Renal cortical epithelial cell (primary cell): ENCODE measurements at places on chromosomes 12 and 14.

DNA sequence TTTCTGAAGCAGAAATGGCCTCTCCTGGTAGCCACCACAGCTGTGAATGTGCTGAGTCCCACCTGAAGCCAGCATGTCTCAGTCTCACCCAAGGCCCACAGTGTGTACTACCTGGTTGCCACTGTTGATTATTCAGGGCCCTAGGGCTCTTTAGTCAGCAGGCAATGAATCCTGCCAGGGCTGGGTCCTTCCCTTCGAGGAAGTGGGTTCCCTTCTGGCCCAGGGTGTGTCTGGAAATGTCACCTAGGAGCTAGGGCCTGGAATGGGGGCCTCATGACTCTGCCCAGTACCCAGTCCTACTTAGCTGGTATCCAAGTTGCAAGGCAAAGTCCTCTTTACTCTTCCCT is 207.4 kb downstream of the SYNE2 start:
- peak; percentile 43 for DNase-seq

- no peak for DNase-seq
These were observed 379.1 kb downstream of the TMEM121 start for GRCh38 chr14:105905456-105905855.

GRCh38 chr12:121849665-121850064 is 9.0 kb downstream of the HPD start:
- no peak for DNase-seq

- no peak for DNase-seq
These were observed 1.1 kb downstream of the ALX1 start for GRCh38 chr12:85280984-85281630.

GRCh38 chr12:4864575-4864974 is 45.1 kb upstream of the KCNA1 start:
- DNase-seq, result no peak

GRCh38 chr12:58026897-58027891 is 85.8 kb downstream of the ATP23 start:
- DNase-seq, result peak; percentile 93

DNA sequence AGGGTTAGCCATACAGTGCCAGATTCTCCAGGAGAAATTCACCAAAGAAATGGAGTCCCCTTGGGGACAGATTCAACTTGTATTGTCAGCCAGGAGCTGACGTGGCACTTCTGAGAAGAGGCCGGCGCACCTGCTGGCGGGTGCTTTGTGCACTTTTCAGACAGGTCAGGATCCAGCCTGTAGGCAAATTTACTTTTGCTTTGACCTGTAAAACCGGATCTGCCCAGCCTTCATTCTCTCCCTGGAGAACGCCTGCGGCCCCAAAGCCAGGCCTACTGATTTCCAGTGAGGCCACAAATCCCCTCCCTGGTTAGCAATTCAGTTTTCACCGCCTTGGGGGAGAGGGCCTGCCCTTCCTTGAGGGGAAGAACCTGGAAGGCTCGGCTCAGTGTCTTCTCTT is 17.4 kb downstream of the P2RX4 start:
- peak; percentile 40 for DNase-seq

DNA sequence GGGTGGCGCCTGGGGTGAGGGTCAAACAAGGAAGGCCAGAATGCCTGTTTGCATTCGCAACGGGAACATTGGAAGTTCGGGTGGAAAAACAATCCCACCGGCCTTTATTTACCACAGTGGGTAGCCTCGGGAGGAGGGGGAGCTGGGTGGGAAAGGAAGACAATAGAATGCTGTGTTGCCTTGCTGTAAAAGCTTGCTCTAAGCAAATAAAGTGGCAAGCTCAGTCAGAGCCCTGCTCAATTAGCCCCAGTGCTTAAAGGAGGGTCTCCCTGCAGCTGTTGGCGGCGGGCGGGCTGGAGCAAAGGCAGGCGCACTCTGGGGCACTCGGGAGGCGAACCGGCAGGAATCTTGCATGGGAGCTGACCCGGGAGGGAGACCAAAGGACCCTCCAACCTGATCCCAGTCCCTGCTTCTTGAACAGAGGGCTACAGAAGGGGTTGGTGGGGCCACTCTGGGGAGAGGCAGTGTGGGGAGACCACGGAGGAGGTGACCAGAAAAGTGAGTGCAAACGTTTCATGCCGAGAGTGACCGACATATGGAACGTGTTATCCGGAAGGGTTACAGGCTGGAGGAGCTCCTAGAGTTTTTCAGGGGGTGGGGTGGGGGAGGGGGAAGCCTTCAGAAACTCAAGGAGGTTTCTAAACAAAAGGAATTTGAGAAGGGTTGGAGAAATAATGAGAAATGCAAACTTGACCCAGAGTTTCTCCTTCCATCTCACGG is 48.5 kb downstream of the NTF3 start:
- DNase-seq, result no peak

DNA sequence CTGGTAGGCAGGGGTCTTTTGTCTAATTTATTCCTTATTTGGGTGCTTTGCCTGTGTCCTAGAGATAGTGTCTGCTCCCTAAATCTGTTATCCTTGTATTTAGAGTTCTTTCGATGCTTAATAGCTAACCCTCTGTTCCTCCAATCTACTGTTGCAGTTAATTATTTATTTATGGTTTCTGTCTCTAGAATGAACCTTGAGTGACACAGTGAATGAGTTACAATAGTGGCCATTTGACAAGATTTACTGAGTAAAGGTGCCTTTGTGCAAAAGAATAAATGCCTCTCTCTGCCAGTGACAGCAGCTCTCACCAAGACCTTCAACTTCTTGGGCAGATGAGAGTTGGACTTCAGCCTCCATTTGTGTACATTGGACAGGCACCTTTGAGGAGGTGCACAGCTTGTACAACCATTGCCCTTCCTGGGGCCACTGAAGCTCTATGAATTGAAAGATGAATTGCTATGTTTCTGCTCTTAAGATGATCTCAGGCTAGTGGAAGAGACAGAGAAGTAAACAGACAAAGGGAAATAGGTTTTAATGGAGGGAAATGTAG is 165.9 kb downstream of the DERA start:
- DNase-seq, result peak; percentile 10

DNA sequence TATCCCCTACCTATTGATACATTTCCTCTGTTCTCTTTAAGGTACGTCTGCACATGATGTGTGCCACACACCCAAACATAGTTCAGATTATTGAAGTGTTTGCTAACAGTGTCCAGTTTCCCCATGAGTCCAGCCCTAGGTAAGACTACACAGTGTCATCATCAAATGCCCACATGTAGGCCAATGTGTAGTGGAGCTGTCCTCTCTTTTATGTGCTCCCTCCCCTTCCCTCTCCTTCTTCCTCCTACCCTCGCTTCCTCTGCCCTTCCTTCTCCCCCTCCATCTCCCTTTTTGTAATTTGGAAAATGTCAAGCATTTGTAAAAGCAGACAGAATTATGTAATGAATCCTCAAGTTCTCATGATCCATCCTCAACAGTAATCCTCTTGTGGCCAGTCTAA is 25.5 kb downstream of the MAPKAPK5 start:
- no peak for DNase-seq

DNA sequence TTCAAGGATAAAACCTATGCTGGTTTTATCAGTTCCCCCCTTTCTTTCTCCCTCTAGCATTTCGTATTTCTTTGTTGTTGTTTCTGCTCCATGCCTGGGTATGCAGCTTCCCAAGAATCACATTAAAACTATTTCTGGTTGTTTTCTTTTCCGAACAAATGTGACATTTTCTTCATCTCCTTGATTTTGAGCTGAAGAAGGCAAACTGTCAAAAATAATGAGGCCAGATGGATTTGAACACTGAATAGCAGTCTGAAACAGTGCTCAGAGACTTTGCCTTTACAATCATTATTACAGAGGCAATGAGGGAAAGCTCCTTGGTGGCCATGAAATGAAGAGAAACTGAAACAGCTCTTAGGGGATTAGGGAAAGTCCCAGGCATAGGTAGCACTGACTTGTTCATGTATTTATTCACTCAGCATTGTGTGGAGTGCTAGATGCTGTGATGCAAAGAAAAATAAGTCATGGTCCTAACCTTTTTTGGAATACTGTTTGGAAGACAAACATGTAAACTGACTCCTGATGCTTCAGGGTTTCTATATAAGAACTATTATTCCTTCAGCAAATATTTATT is 319.5 kb downstream of the FUT8 start:
- peak; percentile 1 for DNase-seq

- peak; percentile 66 for DNase-seq
These were observed 8.7 kb upstream of the PLEKHA5 start for GRCh38 chr12:19120795-19121194.

- no peak for DNase-seq
These were observed 209.5 kb downstream of the ANO6 start for GRCh38 chr12:45425426-45425825.

DNA sequence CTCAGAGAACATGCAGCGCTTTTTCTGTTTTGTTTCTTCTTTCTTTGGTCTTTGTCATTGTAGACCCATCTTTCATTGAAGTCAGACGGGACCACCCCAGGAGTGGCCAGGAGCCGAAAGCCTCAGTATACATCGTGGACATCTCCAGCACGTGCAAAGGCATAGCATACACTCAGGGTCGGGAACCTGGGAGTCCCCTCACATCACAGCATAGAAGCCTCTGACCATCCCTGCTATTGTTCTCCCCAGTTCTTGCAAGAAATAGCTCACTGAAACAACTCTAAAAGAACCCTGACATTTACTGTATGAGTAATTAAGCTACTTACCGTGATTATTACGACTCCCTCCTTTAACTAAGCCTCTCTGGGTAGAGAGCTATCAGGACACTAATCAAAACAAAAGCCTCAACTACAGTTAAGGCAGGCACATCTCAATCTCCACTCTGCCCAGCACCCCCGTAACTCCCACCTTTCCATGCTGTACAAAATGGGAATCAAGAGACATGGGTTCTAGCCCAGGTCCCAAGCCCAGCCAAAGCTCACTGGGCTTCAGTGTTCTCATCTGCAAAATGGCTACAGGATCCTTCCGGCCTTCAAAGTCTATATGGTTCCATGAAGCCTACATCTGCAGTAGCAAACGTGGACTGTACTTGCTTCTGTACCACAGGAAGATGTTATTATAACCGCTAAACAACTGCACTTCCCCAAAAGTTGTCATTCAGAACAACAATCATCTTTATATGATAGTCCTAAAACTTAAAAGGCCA is 6.7 kb downstream of the CCDC88C start:
- no peak for DNase-seq

- no peak for DNase-seq
These were observed 4.2 kb upstream of the XPOT start for GRCh38 chr12:64400041-64400440.

DNA sequence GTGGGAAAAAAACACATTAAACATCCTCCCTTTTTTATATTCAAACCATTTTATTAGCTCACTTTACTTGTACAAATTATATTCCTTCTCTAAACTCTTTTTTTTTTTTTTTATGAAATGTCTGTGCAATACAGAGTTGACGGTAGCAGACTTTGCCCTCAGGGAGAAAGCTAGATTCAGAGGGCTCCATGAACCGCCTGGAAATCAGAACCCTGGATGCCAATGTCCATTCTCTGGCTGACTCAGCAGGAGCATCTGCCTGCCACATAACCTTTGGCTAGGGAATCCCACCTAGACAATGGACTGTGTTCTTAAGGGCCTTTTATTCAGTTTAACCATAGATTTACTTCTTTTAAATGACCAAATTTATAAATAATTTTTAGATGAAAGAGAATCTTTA is 467.0 kb downstream of the MDGA2 start:
- DNase-seq, result peak; percentile 17

GRCh38 chr14:64910847-64911495 is 3.3 kb upstream of the CHURC1 start:
- peak; percentile 45 for DNase-seq

GRCh38 chr12:131671871-131672270 is 39.0 kb upstream of the SFSWAP start:
- DNase-seq, result no peak

DNA sequence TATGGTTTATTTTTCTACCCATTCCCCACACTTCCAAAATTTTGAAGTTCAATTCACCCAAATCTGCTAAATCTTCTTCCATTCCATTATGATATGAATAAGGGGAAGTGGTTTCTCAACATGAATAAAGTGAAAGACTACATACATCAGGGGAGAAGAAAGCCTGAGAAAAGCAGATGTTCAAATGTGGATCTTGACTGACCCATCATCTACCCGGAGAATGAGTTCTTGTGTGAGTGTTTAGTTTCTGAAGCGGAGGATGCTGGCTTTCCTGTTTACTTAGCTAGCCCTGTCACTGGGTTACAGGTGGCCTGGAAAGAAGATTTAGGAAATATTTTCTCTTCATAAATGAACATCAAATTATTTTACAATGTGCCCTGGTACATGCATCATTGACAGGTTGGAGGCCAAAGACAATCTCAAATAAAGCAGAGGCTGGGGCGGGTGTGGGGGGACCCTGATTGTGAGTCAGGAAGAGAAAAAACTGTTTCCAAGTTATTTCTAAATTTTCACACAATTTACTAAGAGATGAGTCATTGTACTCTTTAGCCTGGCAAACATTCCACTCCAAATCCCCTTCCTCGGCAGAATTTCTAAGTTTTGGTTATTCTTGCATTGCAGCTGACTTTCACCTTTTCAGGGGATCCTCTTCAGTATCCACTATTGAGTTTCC is 135.6 kb downstream of the SLC25A21 start:
- peak; percentile 43 for DNase-seq

GRCh38 chr14:91175291-91176201 is 61.7 kb downstream of the DGLUCY start:
- DNase-seq, result no peak
